ENCODE measurements at places on chromosomes 1 and 21. TPM values are rescaled to one million over a fixed set of nuclear protein-coding genes. Genes with fewer than 3 reads are reported as not detected.

Gene PODN
- total RNA-seq = not detected

Gene ODR4
- total RNA-seq = 17.6 TPM

Gene SELL
- not detected for total RNA-seq

Gene INAVA
- 1.5 TPM for total RNA-seq

Gene SLC25A34
- total RNA-seq = 0.19 TPM

Gene TMPRSS15
- total RNA-seq = not detected

Gene AGPAT3
- 21.7 TPM for total RNA-seq
